ENCODE measurements at places on chromosomes 7 and 10. TPM values are rescaled to one million over a fixed set of nuclear protein-coding genes. Genes with fewer than 3 reads are reported as not detected.

- DNase-seq, result no peak
These were observed 78.6 kb upstream of the ADRB1 start for GRCh38 chr10:113965077-113965476.

- DNase-seq, result no peak
These were observed 15.2 kb upstream of the EGR2 start for GRCh38 chr10:62831346-62831745.

GRCh38 chr7:102063690-102064180 is 222.9 kb upstream of the SH2B2 start:
- DNase-seq, result no peak

GRCh38 chr10:6716516-6716915 is 136.4 kb upstream of the PRKCQ start:
- no peak for DNase-seq

DNA sequence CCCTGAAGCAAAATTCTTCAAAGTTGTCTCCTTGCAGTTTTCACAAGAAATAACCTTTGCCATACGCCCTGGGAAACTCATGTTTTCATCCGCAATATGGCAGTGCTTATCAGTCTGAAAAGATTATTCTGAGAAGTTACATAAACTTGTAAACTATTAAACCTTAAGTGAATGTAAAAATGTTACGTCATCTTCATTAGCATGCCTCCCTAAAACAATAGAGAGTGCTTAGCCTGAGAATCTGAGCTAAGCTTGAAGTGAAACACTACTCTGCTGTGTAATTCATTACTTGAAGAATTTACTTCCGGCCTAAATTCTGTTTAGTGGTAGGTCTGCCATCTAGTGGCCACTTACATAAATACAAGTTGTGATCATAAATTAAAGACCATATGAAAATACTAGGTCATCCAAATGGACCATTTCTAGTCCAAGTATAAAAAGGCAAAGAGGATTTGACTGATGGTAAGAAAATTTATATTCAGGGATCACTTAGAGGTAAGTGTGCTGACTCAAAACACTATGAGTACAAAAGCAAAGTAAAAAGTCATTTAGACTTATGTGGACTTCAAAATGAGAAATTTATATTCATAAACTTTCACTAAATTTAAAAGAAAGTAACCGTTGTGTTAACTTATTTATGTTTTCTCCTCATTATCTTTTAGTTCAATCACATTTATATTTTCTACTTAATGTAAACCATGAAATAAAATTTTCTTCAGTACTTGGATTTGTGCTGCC is 745.1 kb upstream of the LRRTM3 start:
- DNase-seq, result no peak

GRCh38 chr7:47474937-47475879 is 106.7 kb downstream of the TNS3 start:
- peak; percentile 96 for DNase-seq

GRCh38 chr10:78614267-78614666 is 454.5 kb upstream of the ZMIZ1 start:
- no peak for DNase-seq

- DNase-seq, result no peak
These were observed 299.8 kb downstream of the CAMK1D start for GRCh38 chr10:12649012-12649584.

- no peak for DNase-seq
These were observed 16.1 kb downstream of the GNAI1 start for GRCh38 chr7:80150611-80151273.

DNA sequence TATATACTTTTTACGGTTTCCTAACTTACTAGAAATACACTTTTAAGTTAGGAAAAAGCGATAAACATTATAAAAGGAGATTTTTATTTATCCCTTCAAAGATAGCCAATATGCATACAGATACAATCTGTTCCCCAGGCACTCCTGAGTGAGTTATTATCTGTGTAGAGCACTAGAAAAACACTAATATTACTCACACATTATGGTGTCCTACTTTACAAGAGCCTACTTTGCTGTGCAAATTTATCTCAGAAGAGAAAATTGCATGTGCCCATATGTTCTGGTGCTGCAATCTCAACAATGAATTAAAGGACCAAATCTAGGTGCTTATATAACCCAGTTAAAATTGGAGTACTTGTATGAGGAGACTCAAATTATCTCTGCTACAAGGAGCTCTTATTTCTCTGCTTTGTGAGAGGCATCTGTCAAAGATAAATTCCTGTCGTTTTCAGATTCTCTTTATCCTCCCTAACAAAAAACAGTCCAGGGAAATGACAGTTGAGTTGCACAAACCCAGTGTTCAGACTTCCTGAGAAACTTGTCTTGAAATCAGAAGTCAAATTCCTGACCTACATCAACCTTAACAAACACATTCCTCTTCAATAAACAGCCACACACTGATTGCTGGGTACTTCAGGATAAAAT is 28.9 kb downstream of the CPA1 start:
- no peak for DNase-seq

DNA sequence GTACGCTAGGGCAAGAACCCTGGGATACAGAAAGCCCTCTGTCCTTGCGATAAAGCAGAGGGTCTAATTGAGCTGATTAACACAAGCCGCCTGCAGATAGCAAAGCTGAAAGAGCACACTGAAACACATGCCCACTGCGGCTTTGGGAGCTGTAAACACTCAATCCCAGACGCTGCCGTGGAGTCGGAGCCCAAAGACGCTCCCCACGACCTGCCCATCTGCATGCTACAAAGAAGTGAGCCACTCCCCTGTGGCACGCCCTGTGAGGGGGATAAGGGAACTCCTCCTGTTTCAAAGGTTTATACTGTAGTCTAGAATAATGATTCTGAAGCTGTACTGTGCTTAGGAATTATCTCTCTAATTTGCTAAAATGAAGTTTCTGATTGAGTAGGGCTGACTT is 985.6 kb upstream of the GHITM start:
- no peak for DNase-seq

DNA sequence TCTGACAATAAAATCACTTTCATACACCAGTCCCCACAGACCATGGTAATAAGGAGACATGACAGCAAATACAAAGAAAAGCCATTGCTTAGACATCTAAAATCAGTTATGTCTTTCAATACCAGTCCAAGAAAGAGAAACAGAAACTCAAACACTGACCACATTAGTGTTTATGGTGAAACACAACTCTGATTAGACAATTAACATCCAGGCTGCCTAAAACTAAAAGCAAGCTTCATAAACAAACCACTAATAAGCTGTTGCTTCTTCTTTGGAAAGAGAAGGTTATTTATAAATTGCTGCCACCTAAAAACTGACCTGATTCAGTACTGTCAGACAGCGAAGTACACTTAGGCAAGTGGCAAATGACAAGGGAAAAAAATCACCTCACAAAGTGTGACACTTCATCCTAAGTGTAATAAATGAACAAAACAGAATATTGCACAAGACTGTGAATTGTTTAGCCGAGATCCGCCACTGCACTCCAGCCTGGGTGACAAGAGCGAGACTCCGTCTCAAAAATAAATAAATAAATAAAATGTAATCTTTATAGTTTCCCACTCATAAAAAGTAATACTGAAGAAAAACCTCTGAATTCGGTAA is 277.4 kb downstream of the PARD3 start:
- DNase-seq, result no peak

GRCh38 chr7:39709768-39710311 is 86.5 kb downstream of the RALA start:
- peak; percentile 62 for DNase-seq

DNA sequence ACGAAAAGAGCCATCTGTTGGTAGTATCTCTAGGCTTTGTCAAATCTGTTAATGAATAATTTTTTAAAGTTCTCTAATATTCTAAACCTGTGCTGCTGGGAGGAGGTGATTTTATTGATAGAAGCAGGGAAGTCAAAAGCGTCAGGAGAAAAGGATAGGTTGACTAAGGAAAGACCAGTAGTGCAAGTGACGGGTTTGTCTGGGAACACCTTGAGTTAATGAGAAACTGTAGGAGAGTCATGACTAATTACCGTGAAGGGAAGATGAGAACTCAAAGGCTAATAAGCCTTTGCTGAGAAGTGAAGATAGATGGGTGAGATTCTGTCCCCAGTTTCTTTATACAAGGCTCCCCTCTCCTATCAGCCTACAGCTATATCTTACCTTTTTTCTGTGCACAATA is 5.0 kb upstream of the PDK4 start:
- DNase-seq, result no peak

DNA sequence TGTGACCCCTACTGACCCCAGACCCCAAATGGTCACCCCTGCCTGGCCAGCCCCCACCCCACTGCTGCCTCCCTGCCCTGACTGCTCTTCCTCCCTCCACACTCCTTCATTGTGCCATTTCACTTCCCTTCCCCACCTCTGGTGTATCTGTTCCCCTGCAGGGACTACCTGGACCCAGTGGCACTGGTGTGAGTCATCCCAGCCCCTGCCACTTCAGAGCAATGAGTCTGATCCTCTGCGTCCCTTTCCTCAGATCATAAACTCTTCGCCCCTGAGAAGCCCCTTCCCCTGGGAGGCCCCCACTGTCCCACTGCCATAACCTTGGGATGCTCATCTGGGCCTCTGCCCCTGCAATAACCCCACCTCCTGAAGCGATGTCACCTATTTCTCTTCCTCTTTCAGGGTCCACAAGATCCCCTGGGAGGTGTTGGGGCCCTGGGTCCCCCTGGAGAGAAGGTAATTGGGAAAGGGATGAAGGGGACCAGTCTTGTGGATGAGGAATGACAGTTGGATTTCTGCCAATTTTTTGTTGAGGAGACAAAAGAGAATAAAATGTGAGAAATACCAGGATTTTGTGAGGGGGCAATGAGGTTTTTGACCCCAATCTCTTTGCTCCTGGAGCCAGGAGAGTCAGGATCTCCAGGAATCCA is 19.1 kb upstream of the VOPP1 start:
- no peak for DNase-seq

GRCh38 chr7:49762666-49763065 is 10.8 kb upstream of the VWC2 start:
- no peak for DNase-seq

DNA sequence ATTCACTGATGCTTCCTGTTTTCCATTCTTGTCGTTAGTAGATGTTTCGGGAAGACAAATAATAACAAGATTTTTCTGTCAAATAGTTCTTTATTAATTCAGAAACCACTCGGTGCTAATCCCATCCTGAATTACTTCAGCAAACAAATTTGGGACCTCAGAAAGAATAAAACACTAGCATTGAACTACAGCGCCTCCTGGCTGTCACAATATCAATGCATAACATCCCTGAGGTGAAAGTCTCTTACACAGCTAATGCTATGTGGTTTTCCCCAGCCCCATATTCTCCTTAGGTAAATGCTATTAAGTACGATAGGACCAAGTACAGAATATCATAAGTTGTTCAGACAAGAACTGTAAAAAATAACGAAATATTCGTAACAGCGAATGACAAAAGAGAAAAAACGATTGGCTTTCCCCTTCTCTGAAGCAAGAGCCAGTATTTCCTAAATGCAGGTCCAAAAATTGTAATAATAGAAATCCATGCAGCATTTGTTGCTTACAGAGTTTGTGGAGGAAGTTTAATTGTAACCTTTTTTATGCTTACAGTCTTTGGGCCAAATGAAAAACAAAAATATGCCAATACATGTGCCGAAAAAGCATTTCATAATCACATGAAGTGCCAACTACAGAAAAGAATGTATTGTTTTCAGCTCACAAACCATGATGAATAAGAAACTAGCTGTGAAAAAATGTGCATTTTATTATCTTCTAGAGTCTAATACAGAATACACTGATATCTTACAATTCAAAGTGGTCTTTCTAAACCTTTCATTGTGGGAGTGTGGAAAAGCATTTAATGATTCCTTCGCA is 47.3 kb downstream of the MYPN start:
- peak; percentile 54 for DNase-seq

- no peak for DNase-seq
These were observed 41.9 kb downstream of the ANKMY2 start for GRCh38 chr7:16603633-16604032.

DNA sequence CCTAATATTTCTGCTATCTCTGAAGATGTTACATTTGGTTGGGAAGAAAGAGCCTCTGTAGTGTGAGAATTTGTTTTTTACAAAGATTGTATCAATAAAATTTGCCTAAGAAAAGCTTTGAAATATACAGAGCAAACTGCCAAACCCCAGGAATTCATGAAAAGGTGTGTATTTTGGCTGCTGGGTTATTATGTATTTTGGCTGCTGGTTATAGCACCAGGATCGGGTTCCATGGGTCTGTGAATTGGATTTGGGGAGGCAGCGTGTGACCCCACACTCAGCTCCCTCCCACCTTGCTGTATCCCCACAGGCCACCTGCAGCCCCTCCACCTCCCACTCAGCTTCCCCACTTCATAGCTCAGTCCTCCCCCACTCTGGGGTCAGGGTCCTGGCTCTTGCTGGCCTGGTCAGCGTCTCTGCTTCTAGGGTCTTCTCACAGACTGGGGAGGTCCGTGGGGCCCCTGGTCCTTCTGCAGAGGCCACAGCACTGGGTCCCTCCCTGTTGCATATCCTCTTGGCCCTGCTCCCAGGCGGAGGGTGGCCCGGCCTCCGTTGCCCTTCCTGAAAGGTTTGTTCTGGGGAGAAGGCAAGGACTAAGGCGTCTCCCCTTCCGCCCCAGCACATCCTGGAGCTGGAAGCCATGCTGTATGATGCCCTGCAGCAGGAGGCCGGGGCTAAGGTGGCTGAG is 24.0 kb upstream of the DPYSL4 start:
- DNase-seq, result peak; percentile 51

- no peak for DNase-seq
These were observed 231.9 kb upstream of the GRM3 start for GRCh38 chr7:86411814-86412213.

- no peak for DNase-seq
These were observed 387.3 kb downstream of the HPSE2 start for GRCh38 chr10:98848361-98848760.

- DNase-seq, result no peak
These were observed 63.3 kb downstream of the EVX1 start for GRCh38 chr7:27305854-27306253.

DNA sequence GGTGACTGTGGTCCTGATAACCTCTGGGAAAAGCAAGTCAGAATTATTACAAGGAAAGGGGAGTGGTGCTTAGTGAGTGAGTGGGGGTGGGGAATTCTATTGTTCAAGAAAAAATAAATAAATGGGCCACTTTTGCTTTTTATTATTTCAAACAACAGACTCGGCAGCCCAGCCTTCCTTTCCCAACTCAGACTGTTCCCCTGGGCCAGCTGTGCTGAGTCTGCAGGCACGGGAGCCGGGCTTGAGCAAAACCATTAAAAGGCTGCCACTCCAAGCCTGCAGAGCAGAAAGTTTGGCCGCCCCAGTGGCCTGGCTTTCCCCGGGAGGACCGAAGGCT is 90.0 kb downstream of the PLXNA4 start:
- DNase-seq, result peak; percentile 78

The SFTPD gene
- 0.30 TPM for total RNA-seq

The LRGUK gene
- total RNA-seq, result 0.58 TPM

The GIMAP2 gene
- 24.7 TPM for total RNA-seq

The ZPBP gene
- not detected for total RNA-seq

The C1QL3 gene
- total RNA-seq, result not detected

The CALD1 gene
- total RNA-seq, result 1,102 TPM

The LSM8 gene
- total RNA-seq, result 31.3 TPM

The SEMA4G gene
- 4.2 TPM for total RNA-seq

The PTPRZ1 gene
- 2.7 TPM for total RNA-seq

The CRHR2 gene
- total RNA-seq, result 0.23 TPM

The PSMA2 gene
- 50.4 TPM for total RNA-seq

The SFTPA1 gene
- not detected for total RNA-seq

The FFAR4 gene
- 0.16 TPM for total RNA-seq
